Activated T-helper 1 cell treated with anti-CD3 and anti-CD28 coated beads, Interleukin-12 subunit alpha, Interleukin-12 subunit beta, Interleukin-2, Interleukin-4 antibody, amounts not matched to agents 30 ng/mL and 10 ng/mL and 1 ng/mL, durations not matched to agents 14 hours and 24 hours and 36 hours (primary cell): ENCODE measurements at places on chromosomes 1 and 21. TPM values are rescaled to one million over a fixed set of nuclear protein-coding genes. Genes with fewer than 3 reads are reported as not detected.

SLC45A1 gene
- 0.39 and 0.57 TPM in 2 replicates for total RNA-seq

FNDC5 gene
- not detected in 2 replicates for total RNA-seq

CDK18 gene
- 0.21 and 0.47 TPM in 2 replicates for total RNA-seq

S100A8 gene
- total RNA-seq = not detected in 2 replicates

MYOG gene
- total RNA-seq = not detected in 2 replicates

NEGR1 gene
- total RNA-seq = not detected in 2 replicates

BRINP3 gene
- total RNA-seq = not detected in 2 replicates

NEK2 gene
- total RNA-seq = 13.9 and 18.9 TPM in 2 replicates

SLFNL1 gene
- 0.18 TPM in 1 of 2 replicates, not detected in the other for total RNA-seq

GRCh38 chr1:111269825-111270406 lies 20.7 kb upstream of the CHIA start:
- DNase-seq = no peak

DNA sequence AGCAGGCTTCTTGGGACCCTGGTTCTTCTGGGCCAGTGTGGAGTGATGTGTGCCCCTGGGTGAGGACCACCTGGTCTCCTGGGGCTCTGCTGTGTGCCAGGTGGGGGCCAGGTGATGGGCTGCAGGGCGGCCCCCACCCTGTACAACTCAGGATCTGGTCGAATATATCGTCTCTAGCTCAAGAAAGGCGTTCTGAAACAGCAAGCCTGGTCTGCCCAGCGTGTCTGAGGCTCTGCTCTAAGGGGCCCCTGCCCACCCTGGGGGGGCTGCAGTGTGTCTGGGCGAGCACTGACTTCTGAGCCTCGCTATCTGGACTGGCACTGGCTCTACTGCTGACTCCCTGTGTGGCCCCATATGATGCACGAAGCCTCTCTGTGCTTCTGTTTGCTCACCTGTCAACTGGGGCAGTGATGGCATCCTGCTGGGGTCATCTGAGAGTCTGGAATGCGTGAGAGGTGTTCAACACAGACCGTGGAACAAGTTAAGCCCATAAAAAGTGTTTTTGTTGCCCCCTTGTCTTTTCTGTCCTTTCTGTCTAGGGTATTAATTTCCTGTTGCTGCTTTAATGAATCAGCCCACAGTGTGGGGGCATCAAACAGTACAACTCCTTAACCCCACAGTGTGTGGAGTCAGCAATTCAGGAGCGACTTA lies 56.0 kb upstream of the TRAPPC10 start:
- no peak for DNase-seq

- DNase-seq = no peak
These were observed 139.8 kb downstream of the NCAM2 start for GRCh38 chr21:21137986-21138385.

- DNase-seq = no peak
These were observed 34.2 kb downstream of the HIVEP3 start for GRCh38 chr1:41884256-41885230.

GRCh38 chr1:160284220-160284781 lies 632 bp downstream of the PEX19 start:
- DNase-seq = no peak
